ENCODE measurements at places on chromosomes 4 and X.

DNA sequence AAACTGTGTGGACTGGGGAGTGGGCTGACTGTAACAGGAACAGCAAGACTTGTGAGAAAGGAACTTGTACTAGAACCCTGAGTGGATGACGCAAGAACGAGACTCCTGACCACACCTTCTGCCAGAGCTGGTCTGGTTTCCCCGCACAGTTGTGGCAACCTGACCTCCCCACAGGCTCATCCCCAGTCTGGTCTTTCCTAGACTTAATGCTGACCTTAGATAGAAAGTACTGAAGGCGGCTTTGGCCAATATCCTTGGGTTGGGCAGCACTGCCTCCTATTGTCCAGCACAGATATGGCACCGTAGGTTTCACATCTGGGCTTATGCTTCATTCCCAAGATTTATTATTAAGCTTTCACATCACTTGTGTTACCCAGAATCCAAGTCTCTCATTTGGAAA lies 137.8 kb upstream of the FRG1 start:
- DNase-seq: no peak

DNA sequence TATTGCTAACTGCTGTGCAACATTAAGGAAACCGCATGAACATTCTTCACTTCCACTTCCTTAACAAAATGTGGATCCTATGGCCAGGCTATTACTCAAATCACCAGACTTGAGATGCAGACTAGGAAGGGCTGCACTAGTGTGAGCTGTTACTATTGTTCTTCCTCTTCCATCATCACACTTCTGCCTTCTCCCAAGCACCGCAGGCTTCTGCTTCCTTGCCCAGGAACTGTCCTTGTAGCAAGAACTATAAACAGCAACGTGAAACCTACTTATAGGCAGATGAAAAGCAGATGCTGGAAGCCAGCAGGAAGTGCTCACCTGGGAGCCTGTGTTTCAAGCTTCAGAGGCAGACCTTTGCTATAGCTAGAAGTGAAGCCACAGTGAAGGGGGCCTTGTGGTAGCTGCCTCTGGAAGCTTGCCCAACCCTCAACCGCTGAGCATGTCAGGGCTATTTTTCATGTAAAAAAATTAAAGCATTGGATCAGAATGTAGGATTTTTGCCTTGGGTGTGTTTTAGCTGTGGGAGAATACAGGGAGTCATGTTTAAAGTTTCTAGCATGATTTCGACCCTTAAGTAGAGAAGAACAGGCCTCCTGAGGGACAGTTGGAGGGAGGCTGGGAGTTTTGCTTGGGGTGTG lies 43.9 kb downstream of the CLNK start:
- DNase-seq: no peak

DNA sequence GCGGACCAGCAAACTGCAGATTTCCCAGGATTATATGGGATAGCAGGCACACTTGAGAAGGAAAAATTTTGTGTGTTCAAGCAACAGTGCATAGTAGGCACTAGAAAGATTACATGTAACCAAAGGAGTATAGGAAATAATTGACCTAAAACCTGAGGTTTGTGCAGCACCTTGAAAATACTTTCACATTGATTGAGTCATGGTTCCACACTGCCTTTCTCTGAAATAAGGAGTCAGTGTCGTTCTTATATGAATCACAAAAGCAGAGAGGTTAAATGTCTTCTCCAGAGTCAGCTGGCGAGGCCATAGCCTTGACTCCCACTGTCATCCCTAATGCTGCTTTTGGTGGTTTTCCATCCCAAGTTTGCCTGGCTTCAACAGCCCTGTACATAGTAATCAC lies 138.9 kb downstream of the SOWAHB start:
- no peak for DNase-seq

GRCh38 chrX:41449131-41449530 lies 2.0 kb downstream of the NYX start:
- no peak for DNase-seq

DNA sequence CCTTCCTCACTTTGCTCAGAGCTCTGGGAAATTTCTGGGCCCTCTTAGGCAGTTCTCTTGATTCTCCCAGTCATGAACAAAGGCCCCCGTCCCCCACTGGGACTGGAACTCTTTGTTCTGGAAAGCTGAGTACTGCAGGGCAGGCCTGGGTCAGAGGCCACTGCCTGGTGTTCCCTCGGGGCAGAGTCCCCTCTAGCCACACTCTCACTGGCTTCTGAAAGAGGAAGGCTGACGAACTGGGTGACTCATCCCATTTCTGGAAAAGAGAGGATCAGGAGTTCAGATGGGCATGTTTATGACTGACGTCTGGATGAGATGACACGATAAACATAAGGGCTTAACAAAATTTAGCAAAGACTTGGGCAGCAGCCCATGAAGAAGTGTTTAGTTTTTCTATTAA lies 47.7 kb downstream of the DDX3X start:
- DNase-seq: no peak

DNA sequence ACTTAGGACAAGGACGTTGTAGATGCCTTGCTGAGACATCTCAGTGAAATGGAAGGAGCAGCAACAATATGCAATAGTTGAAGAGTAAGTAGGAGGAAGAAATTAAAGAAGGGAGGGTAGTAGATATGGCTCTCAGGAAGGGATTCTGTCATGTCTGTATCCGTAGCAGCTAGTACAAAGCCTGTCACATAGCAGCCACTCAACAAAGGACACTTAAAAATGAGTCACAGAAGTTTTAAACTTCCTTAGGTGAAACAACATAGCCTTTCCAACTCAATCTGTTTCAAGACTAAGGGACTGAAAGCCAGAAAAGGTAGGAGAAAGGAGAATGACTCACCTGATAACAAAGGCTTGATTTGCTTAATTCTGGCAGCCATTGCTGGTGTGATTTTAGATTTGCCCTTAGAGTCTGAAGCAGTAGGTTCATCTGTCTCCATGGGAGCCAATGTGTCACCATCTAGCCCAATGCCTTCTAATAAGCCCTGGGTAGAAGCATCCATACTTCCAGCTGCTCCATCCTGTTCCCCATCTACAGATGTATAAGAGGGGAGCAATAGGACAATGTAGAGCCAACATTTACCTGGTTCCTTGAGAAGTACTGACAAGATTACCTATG lies 86.6 kb downstream of the HUWE1 start:
- DNase-seq: no peak

DNA sequence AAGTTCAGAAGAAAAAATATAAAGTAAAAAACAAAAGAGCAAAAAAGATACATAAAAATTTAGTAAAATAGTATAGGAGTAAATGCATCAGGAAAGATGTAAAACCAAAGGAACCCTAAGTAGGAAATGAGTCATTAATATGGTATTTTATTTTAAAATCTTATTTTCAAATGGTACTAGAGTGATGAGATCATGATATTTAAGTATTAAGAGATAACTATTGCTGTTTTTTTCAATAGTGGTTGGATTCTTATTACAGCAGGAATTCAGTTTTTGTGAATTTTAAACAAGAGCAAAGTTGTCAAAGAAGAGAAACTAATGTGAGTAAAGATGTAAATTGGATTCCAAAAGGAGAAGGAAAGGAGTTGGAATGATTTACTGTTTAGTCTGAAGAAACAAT lies 20.0 kb downstream of the EMCN start:
- no peak for DNase-seq

DNA sequence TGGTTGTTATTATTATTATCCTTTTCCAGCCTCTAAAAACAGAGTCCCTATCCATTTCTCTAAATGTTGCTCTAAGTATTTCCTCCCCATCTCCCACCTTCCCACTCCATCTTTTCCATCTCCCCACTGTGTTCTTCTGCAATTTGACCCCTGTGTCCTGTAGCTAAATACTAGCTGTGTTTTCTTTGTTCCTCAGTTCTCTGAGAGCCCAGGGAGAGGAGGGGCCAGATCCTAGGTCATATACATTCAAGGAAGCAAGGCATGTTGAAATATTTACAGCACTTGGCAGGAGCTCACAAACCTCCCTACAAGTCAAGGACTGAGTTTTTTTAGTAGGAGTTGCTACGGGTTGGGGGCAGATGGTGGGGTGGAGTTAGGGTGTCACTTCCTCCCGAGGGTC lies 10.5 kb downstream of the SLC16A2 start:
- DNase-seq: no peak

GRCh38 chr4:87557348-87557747 lies 28.2 kb upstream of the SPARCL1 start:
- DNase-seq: no peak

DNA sequence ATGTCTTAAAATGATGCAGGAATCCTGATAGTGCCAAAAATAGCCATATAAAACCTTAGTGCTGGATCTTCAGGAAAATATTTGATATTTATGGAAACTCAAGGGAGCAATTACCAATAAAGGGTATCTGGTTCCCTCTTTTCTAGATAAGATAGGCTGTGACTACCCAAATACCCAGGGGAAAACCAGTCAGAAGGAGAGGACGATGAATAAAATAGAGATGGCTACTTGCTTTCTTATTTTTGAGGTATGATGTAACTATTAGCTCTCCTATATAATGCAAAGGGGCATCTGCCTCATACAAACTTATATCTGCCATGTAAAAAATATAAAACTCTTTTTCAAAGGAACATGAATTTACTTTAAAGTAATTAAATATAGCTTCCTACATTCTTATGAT lies 23.4 kb upstream of the COX18 start:
- DNase-seq: no peak

GRCh38 chrX:323721-324628 lies 5.4 kb upstream of the GTPBP6 start:
- DNase-seq: no peak

GRCh38 chr4:95551653-95552052 lies 2.9 kb upstream of the UNC5C start:
- no peak for DNase-seq

DNA sequence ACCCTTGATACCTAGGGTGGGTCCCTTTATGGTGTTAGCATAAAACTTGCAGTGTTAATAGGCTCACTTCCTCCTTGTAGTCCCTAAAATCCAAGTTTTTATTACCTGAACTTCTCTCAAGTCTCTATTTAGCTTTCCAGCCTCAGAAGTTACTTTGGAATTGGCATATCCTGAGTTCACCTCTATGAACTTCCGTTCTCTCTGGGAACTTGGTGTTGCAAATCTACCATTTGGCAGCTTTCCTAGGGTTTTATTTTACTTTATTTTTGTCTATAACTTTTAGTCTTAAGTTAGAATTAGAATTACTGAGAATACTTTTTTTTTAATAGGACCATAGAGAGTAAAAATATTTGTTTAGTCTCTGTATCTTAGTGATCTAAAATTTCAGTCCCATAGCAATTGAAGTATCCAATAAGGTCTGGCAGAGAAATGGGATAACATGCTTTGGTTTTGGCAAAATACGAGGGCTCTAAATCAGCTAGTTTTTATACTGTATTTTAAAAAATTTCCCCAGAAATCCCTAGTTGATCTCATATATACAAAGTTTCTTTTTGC lies 30.3 kb upstream of the NAF1 start:
- no peak for DNase-seq

GRCh38 chrX:147738265-147738664 lies 173.5 kb upstream of the FMR1 start:
- DNase-seq: no peak

GRCh38 chr4:166034965-166035364 lies 161.9 kb downstream of the TLL1 start:
- DNase-seq: no peak

GRCh38 chr4:114310296-114310925 lies 288.2 kb upstream of the UGT8 start:
- DNase-seq: no peak

GRCh38 chrX:154435171-154435733 lies 1.7 kb upstream of the GDI1 start:
- DNase-seq: no peak

GRCh38 chr4:68951806-68952585 lies 392 bp upstream of the UGT2A3 start:
- no peak for DNase-seq

DNA sequence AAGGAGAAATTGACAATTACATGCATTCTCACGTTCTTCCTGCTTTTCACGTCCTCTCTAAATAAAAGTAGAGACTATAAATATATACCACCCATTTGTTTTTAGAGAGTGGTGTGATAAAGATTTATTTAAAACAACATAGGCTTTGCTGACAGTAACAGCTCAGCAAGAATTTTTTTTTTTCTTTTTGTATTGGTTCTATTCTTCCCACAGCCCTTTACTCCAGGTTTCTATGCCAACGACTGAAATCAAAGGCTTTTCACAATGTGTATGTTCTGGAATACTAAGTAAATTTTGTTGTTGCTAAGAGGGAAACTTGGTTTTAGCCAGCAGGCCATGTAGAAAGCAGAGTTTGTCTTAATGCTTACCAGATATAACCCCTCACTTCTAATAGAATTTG lies 43.4 kb downstream of the MAOA start:
- no peak for DNase-seq

- DNase-seq: no peak
Measured at GRCh38 chrX:69286565-69286906, 121.3 kb upstream of the PJA1 start.

GRCh38 chrX:120672389-120672788 lies 42.5 kb upstream of the C1GALT1C1 start:
- DNase-seq: no peak

GRCh38 chr4:101274888-101275752 lies 72.2 kb downstream of the PPP3CA start:
- DNase-seq: no peak

DNA sequence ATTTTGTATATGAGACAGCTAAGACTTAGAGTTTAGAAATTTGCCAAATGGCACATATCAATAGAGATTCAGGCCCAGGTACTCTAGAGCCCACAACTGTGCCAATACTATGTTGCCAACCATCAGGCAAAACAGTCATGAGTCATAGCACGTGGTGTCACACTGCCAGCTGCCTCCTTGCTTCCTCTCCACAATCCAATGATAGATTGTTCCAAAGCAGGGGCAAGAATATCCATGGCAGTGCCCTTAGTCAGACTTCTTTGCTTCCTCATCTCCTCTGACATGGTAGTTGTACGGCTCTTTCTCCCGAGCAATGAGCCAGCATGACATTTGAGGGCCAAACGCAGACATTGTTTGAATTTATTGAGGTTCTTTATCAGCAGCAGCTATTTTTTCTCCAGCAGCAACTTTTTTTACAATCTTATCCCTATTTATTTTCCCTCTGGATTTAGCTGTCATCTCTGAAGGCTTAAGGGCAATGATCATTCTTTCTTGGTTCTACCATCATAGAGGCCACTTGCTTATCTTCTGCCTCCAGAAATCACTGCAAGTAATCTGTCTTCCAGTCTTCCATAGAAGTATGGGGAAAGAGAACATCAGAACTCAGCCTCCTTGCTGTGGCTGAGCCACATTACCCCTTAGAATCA lies 169.7 kb downstream of the COL4A6 start:
- DNase-seq: no peak

- no peak for DNase-seq
Measured at GRCh38 chrX:1874416-1874815, 259.6 kb downstream of the ASMT start.

GRCh38 chr4:133154725-133155124 lies 5.6 kb downstream of the PCDH10 start:
- DNase-seq: no peak

- no peak for DNase-seq
Measured at GRCh38 chr4:119113033-119113655, 22.5 kb upstream of the MYOZ2 start.

GRCh38 chrX:4668802-4669536 lies 955.5 kb upstream of the PRKX start:
- no peak for DNase-seq

- DNase-seq: no peak
Measured at GRCh38 chr4:686413-687040, 2.4 kb downstream of the SLC49A3 start.

- DNase-seq: no peak
Measured at GRCh38 chr4:156390599-156391324, 437.1 kb upstream of the CTSO start.

GRCh38 chr4:67558493-67558892 lies at the start of gene STAP1:
Gene STAP1, plus strand, starts transcription at chr4:67558727. Its CDS starts 83 bp downstream, at chr4:67558810.
- DNase-seq: no peak

All from stimulated activated CD4-positive, alpha-beta T cell treated with anti-CD3 and anti-CD28 coated beads, TNF-alpha, amount 100 ng/mL, for 48 hours (primary cell).